ENCODE measurements at places on chromosomes 6 and 20.
A peak's percentile ranks its signal among the peaks of the same experiment; 100 is the strongest.

DNA sequence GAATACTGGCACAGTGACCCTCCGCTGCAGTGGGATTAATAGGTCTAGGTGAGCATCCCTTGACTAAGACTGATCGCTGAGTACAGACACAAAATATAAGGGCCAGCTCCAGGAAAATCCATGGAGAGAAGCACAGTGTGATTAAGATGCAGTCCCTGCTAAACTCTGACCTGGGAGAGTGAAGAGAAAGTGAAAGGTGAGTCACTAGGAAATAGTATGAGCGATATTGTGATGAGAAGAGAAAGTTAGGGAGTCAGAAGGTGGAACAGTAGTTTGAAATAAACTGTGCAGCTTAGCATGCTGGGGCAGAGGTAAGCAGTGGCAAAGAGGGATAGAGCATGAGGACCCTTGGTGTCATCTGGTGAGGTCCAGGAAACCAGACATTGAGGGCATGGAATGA, 278.6 kb upstream of the MAP3K7 start:
- no peak for DNase-seq

- DNase-seq: no peak
Measured at GRCh38 chr6:33207552-33208090, 679 bp upstream of the RING1 start.

GRCh38 chr6:114253431-114253830, 89.4 kb downstream of the HS3ST5 start:
- no peak for DNase-seq

- no peak for DNase-seq
Measured at GRCh38 chr6:31497531-31498476, at the start of gene MICB. MICB (plus strand) TSS chr6:31498145; CDS start chr6:31498194, 49 bp downstream.

DNA sequence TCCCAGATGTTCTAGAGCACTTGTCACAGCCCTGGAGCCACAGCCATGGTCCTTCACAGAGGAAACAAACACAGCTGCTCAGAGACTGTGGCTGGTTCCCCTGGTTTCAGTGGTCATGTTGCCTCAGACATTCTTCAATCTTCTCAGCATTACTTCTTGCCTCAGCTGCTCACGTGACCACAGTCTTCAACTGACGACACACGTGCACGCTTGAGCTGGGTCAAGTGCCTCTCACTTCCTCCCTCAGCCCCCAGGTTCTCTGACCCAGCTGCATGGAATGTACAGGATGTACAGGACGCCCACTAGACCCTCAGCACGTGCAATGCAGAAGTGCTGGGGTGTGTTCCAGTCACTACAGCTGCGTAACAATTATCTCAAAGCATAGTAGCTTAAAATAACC, 159.8 kb upstream of the GGTLC1 start:
- DNase-seq: no peak

DNA sequence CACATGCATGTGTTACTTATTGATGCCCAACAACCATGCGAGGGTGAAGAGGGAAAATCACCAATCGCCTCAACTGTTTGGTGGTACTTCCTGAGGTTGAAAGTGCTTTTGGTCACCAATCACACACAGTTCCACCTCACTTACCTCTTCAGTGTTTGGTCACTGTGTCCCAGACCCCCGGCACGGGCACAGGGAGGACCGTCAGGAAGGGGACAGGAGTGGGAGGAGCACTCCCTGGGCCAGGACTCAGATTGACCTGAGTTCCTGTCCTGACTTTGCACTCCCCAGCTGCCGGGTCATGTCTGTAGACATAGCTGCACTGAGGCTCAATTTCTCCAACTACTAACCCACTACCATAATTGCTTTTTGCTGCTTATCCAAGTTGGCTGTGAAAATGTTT, 74.2 kb upstream of the PBOV1 start:
- DNase-seq: no peak

DNA sequence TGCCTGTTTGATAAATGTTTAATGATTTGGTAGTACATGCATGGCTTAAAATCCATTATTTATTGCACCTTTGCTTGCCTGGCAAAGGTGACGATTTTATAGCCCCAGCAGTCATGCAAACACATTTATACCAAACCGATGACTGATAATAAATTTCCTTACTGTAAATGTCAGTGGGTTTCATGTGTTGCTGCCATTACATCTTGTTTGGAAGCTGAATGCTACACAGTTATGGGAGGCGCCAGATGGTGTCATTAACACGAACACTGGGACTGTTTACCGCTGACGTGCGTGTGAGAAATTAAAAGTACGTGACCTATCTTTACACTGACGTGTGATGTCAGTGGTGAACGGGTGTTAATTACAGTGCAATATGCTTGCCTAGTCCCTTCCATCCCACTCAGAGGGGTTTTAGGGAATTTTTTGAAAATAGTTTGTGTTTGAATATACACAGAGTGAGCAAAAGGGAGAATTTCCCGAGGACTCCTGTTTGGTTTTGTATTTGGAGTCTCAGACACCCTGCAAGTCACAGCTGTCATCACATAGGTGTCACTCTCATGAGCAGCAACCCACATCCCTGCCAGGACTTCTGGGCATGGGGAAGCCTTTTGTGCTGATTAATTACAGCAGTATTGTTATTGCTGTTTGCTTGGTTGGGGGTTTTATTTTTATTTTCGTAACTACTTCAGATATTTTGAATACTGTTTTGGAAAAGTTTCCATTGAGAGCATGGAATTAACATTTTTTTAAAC, 151.8 kb upstream of the INSM1 start:
- DNase-seq: peak; percentile 86

DNA sequence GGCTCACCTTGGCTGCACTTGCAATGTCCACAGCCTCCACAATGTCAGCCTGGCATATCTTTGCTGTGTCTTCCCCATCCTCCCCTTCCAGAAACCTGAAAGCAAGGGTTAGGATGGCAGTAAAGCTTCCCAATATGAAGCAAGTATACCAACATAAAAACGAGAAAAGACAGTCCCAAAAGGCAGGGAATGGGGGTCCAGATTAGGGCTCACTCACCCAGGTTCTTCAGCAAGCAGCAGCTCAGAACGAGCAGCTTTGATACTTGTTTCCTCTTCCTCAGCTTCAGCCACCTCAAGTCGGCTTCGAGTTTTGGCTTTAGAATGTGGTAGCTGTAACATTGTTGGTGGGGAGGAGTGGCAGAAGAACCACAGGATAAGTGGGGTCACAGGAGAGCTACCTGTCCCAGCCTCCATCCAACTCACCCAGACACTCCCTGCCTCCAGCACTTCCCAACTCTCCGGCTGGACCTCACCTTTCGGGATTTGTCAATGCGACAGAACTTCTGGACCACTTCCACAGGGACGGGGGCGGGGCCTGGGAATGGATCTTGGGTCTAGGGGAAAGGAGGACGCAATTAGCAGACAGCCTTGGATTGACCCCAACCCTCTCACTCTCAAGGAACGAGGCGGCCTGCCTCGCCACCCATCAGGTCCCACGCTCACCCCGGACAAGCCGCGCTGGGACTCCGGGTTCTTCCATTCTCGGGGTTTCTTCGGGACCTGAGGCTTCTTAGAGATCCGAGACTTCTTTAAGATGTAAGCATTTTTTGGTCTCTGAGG, 708 bp downstream of the WDR46 start:
- DNase-seq: no peak

- no peak for DNase-seq
Measured at GRCh38 chr6:151422981-151423380, 28.9 kb downstream of the RMND1 start.

DNA sequence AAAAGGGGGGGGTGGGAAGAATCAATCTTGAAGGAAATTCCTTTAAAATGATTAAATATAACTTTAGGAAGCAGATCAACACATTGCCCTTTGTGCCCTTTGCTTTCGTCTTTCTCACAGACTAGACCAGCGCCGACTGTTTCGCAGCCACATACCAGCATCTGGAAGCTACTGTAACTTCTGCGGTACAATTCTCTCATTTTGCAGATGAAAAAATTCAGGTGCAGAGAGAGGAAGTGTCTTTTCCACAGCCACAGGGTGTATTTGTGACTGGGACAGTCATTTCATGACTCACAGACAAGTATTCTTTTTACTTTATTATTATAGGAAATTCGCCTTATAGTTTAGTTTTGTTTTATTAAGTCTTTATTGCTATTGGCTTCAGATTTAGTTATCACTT, 84.2 kb downstream of the UST start:
- DNase-seq: no peak

- DNase-seq: no peak
Measured at GRCh38 chr6:83252719-83253118, 59.6 kb downstream of the RWDD2A start.

- DNase-seq: no peak
Measured at GRCh38 chr6:116695401-116695800, 14.4 kb downstream of the KPNA5 start.

DNA sequence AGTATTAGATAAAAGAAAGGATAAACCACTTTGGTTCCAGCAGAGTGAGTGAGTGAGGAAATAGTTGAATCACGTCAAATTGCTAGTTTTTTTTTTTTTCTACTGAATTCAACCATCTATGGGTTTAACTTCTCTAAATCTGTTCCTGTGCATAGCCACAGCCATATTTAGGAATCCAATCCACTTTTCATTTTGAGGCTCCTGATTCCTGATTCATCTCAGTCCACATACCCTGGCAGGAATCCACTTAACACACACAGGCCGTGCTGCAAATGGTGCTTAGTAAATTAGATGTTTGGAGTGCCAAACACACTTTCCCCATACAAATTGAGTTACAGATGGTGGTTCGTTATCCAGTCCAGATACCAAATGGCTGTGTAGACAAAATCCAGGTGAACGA, 220.3 kb downstream of the ALDH8A1 start:
- no peak for DNase-seq

DNA sequence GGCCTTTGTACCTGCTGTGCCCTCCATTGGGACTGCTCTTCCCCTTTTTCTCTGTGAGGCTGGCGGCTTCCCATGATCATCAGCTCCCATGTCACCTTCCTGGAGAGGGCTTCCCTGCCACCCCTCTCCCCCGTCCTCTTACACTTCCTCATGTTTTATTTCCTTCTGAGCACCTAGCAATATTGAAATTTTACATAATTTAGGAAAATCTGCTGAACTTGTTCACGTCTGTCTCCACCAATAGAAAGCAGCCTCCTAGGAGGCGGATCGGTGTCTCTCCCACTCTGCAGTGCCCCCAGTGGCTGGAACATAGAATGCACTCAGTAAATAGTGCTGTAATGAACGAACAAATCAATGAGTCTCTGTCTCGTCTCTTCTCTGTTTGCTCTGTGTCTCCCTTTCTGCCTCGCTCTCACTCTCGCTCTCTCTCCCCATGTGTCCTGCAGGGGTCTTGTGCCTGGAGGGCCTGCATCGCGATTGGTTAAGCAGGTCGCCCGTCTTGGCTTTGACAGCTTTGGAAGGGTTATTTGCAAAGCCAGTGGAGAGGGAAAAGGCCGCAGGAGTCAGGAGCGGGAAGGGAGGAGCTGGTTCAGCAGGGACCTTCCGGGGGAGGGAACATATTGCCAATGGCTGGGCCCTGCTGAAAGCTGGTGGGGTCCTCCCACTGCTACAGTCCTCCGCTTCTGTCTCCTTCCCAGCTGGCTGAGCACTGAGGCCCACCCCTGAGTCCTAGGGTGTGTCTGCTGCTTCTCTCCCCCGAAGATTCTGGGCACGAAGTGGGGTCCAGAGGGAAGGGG, 12.1 kb upstream of the OCSTAMP start:
- DNase-seq: peak; percentile 15

GRCh38 chr6:1820165-1820564, 210.4 kb downstream of the FOXC1 start:
- DNase-seq: no peak

- DNase-seq: no peak
Measured at GRCh38 chr6:85516168-85516567, 66.3 kb downstream of the NT5E start.

DNA sequence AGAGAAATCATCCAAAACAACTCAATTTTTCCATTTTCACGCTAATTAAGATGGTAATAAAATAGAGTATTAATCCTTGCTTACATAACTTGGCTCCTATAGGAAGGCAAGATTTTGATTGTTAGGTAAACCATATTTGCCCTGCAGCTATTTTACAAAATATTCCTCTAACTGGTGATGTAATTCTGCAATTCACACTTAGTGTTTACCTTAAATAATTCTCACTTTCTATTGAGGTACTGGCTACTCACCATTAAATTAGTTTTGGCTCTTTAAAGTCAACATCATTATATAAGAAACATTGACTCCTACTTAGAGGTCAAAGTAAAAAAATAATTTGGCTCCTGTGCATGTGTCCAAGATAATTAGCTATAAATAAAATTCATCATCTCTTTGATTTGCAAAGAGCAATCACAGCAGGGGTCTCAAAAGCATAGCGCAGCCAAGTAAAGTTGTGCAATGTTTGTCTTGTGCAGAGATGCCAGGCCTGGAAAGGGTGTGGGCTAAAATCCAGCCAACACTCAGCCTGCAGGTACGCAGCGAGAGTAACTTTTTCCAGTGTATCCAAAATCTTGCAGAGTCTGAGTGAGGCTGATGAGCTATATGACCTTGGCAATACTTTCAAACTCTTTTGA, 501.2 kb downstream of the MMUT start:
- DNase-seq: no peak

DNA sequence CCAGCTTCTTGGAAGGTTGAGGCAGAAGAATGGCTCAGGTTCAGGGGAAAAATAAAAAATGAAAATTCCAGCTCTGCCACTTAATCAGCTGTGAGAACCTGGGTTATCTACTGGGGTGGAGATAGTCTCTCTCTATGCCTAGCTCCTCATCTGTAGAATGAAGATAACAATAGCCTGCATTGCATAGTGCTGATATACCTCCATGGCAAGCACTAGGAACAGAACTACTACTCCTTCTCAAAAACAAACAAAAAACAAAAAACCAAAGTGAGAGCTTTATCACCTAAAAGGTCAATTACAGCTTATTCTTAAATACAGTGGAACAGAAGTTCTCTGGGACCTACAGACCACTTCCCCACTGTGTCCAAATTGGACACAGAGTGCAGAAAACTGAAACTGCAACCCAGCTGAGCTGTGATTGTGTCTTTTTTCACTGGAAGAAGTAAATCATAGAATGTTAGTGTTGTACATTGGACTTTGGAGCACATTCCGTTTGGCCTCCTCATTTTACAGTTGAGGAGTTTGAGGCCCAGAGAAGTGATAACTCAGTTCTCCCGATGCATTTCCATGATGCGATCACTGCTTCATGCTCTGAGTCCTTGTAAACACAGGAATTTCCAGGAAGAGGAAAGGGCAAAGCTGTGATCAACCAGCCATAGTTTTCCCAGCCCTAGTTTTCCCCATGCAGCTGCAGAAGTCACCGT, 23.3 kb downstream of the MTFR2 start:
- no peak for DNase-seq

GRCh38 chr6:154488248-154488593, 22.3 kb downstream of the CNKSR3 start:
- no peak for DNase-seq

DNA sequence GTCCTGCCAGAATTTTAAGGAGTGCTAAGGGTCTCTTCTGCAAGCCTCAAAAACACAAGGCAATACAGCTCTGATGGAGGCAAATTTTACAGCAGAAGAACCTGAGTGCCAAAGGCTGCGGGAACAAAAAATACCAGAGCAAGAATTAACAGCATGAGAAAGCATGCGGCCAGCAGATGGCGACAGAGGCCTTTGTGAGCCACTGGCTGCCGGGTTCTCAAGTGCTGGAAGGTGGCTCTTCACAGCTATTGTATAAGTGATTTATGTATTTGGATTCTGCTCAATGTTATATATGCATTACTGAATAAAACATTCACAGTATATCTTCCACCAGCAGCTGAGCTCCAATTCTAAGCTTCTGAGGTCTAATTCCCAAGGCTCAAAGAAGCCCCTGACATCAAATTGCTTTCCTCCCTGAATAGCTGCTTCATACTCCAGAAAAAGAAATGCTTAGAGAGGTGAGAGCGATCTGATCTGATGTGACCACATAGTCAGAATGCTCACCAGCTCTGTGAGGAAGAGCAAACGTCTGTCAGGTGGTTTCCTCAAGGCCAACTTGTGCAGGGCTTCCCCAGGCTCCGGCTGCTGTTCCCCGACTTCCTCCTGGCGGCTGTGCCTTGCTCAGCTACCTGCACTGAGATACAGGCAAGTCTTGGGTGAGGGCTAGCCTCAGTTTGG, 58.6 kb downstream of the PPP1R3G start:
- peak; percentile 22 for DNase-seq

Data from NCI-H524 treated with DMSO at 0.1 percent for 48 hours (cell line).